ENCODE measurements at places on chromosomes 1 and 21.

DNA sequence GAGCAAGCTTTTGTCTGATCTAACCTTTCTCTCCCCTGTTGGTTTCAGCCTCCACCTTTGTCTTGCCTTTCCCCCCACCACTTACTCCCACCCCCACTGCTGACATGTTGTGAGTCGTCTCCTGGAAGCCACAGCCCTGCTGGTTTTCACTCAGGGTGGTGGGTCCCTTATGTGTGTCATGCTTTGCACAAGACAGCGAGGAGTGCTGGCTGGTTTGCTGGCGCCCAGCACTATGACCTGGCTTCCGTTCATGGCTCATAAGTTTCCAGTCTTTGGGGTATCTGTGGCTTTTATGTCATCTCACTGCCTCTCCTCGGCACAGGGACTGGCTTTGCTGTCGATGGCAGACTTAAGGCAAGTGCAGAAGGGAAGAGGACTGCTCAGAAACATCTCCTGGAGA, 177.7 kb downstream of the KIF26B start:
- DNase-seq: no peak

GRCh38 chr1:90414201-90414600, 302.9 kb downstream of the BARHL2 start:
- DNase-seq: no peak

- DNase-seq: no peak
These were observed 18.4 kb downstream of the PIGK start for GRCh38 chr1:77200806-77201205.

- DNase-seq: no peak
These were observed 22.6 kb upstream of the CAMK1G start for GRCh38 chr1:209560952-209561351.

GRCh38 chr1:20385630-20386029, 95.0 kb downstream of the VWA5B1 start:
- DNase-seq: no peak

DNA sequence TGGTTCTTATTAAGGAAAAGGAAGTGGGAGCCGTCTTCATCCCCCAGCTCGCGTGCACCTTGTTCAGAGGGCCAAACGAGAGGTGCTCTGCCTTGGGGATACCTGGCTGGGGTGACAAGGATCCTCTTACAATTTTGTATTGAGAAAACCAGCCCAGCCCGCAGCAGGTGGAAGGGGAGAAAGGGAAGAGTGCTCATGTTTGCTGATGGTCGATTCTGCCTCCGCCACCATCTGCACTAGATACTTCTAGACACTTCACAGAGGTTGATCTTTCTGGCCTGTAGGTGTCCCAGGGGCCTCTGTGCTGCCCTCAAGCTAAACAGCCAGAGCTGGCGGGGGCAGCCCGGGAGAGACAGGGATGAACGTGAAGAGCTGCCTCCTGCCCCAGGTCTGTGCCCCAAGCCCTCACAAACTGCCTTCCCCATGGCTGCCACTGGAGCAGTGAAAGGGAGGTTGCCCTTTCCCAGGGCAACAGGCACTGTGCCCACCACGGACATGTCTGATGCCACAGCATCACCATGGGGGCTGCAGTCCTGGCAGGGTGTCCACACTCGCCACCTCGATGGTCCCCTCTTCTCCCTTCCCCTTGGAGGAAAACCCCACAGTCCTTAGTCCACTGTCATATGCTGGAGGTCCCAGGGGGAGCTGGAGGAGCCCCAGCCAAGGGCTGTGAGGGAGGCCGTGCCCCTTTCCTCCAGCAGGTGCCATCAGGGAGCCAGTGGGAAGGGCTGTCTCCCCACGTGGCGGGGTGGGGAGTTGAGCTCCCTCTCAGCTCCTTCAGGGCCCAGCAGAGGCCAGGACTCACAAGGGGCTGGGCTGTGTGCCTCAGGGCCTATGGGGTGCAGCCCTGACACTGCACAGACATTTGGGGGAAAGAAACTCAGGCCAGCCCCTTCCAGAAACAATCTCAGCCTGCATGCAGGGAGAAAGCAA, 8.1 kb downstream of the ADPRS start:
- peak; percentile 79 for DNase-seq

- peak; percentile 77 for DNase-seq
These were observed 3.2 kb upstream of the IBA57 start for GRCh38 chr1:228162286-228163006.

GRCh38 chr21:25491267-25491666, 116.0 kb downstream of the MRPL39 start:
- no peak for DNase-seq

DNA sequence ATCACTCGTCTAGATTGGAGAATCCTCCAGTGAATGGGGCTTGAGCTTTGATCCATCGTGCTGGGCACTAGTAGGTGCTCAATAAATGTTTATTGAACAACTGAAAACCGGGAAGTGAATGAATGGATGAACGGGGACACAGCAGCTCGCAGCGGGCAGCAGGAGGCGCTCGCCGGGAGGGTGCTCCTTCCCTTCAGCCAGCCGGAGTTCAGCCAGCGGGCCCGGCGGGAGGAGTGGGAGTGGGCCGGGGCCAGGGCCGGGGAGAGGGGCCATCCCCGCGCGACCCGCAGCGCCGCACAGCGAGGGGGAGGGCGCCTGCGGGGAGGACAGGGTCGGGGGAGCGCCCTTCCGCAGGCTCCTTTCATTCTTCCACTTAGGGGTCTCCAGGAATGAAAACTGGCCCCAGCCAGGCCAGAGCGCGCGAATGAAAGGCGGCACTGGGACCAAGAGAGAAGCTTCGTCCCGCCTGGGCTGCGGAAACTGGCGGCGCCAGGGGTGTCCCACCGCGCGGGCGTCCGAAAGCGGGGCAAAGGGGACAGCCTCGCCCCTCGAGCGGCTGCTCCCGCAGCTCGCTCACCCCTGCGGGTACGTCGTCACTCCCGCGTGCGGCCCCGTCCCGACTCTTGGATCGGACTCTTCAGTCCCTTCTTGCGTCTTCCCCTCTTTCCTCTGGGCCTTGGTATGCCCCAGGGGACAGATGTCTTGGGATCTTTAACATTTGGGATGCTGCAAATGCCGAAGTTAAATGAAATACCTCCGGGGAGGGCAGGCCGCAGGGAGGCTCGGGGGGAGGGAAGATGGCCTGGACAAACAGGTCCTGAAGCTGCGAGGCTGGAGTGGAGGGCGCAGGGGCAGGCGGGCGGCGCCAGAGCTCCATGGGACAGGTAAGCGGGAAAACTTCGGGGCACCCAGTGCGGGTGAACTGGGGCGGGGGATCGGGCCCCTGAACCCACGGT, 3.6 kb upstream of the INAVA start:
- DNase-seq: peak; percentile 95

- DNase-seq: no peak
These were observed 35.1 kb upstream of the ETS2 start for GRCh38 chr21:38770660-38771059.

DNA sequence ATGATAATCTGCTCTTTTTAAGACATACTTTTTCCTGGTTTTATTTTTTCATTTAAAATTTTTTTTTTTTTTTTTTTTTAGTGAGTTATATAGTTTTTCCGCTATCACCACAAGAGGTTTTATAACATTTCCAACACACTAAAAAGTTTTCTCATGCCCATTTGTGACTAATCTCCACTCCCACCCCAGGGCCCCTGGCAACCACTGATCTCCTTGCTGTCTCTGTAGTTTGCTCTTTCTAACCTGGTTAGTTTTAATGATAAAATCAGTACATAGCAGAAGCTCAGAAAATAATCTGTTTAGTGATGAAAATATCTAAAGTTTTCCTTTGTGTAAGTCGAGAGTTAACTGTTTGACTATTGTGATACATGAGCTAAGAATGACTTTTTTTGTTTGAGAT, 41.8 kb downstream of the IARS2 start:
- DNase-seq: no peak

- no peak for DNase-seq
These were observed 175.2 kb upstream of the CACNA1E start for GRCh38 chr1:181308098-181308497.

DNA sequence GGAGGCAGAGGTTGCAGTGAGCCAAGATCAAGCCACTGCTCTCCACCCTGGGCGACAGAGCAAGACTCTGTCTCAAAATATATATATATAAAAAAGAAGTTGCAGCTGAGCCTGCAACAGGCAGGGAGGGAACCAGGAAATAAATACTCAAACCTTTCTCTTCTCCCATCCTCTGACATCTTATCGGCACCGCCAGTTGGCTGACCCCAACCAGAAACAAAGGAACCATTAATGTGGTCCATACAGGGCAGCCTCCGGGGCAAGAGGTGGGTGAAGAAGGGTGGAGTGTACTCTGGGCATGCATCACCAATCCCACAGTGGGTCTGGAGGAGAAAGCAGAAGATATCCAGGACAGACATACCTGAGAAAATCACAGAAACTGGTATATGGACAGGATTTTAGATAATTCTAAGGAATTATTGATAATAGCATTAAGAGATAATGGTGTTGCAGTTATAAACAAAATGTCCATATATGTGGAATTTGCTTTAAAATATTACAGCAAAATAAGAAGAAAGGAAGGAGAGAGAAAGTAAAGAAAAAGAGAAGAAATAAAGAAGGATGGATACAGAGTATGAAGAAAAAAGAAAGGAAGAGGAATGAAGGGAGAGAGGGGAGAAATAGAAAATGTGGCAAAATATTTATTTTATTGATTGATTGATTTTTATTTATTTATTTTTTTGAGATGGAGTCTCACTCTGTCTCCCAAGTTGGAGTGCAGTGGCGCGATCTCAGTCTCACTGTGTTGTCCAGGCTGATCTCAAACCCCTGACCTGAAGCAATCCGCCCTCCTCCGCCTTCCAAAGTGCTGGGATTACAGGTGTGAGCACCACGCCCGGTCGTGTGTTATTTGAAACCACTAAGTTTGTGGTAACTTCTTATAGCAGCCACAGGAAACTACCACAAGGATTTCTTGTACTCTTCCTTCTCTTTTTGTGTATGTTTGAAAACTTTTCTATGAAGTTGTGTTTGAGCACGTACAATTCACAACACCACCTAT, 4.1 kb upstream of the PTAFR start:
- no peak for DNase-seq

DNA sequence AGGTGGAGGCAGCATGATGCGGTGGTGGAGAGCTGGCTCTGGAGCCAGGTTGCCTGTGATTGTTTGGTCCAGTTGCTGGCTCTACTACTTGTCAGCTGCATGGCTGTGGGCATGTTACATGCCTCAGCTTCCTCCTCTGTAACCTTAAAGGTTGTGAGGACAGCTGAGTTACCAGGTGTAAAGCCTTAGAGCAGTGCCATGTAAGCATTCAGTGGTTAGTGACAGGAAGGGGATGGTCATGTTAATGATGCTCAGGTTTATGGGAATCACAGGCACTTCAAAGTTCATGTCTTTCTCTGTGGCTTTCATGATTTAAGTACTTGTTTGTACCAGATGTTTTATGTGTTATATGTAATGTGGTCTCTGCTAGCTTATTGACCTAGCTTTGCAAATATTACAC, 32.6 kb downstream of the PTGFRN start:
- peak; percentile 29 for DNase-seq

GRCh38 chr1:8456308-8456912, 138.5 kb downstream of the SLC45A1 start:
- no peak for DNase-seq

GRCh38 chr1:1245817-1246576, 525 bp downstream of the C1QTNF12 start:
- no peak for DNase-seq

- peak; percentile 57 for DNase-seq
These were observed 165.3 kb downstream of the TOMM20 start for GRCh38 chr1:234963180-234963903.

DNA sequence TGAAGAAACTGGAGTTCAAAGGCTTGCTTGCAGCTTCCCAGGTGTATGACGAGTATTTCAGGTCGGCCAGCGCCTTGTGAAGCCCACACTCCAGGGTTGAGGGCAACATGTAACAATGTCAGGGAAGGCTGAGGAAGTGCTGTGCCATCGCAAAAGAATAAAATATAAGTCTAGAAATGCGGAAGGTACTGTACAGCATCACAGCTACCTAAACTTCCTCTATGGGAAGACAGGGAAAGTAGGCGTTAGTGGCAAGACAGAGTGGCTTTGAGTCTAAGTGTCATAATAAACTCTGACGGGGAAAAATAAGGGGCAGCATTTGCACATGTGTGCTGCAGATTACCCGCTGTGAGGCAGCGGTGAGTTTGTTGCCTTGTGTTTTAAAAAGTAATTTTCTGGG, 28.9 kb downstream of the DOP1B start:
- no peak for DNase-seq

DNA sequence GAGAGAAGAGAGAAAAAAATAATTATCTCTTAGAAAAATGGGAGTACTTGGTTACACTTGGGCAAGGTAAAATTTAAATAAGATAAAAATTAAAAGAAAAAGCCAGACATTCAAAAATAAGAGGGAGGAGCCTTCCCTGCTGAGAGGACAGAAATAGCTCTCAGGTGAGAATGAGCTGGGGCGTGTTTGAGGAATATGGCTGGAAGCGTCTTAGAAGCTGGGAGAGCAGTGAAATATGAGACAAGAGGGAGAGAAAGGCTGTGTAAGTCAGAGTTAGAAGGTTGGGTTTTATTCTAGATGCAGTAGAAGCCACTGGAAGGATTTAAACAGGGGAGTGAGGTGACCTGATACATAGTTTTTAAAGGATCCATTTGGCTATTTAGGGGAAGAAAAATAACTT, 154.2 kb upstream of the L1TD1 start:
- DNase-seq: no peak

DNA sequence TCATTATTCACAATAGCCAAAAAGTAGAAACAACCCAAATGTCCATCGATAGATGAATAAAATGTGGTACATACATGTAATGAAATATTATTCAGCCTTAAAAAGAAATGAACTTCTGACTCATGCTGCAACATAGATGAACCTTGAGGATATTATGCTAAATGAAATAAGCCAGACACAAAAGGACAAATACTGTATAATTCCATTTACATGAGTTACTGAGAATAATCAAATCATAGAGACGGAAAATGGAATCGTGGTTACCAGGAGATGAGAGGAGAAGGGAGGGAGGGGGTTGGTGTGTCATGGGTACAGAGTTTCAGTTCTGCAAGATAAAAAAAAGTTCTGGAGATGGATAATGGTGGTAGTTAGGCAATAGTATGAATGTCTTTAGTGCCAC, 184.1 kb downstream of the PSMG1 start:
- DNase-seq: no peak

DNA sequence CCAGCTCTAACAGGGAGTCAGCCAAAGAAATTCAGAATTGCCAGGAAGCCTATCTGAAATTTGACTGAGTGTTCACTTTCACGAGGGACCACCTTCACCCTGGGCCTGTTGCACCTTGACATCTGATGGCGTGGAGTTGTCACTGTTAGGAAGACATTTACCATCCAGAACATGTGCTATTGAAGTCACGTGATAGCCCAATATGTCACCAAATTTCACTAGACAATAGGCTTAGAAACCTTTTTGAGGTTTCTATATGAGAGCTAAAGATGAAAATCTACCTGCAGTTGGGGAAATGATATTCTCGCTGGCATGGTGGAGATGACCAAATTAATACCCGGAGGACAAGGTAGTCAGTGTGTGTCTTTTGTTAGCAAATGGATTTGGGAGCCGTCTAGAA, 102.7 kb downstream of the HUNK start:
- DNase-seq: no peak
